ENCODE measurements at places on chromosomes 3 and 15. TPM values are rescaled to one million over a fixed set of nuclear protein-coding genes. Genes with fewer than 3 reads are reported as not detected.

SPTBN5 gene
- polyA plus RNA-seq = 1.9 TPM

FEZF2 gene
- polyA plus RNA-seq = not detected

RTP3 gene
- polyA plus RNA-seq = not detected

ARID3B gene
- 2.6 TPM for polyA plus RNA-seq

SAXO2 gene
- 3.3 TPM for polyA plus RNA-seq

C15orf40 gene
- 14.4 TPM for polyA plus RNA-seq

Measured in adipose tissue (tissue), 3 donors.